ENCODE measurements at places on chromosomes 3 and 15.
A peak's percentile ranks its signal among the peaks of the same experiment; 100 is the strongest.

DNA sequence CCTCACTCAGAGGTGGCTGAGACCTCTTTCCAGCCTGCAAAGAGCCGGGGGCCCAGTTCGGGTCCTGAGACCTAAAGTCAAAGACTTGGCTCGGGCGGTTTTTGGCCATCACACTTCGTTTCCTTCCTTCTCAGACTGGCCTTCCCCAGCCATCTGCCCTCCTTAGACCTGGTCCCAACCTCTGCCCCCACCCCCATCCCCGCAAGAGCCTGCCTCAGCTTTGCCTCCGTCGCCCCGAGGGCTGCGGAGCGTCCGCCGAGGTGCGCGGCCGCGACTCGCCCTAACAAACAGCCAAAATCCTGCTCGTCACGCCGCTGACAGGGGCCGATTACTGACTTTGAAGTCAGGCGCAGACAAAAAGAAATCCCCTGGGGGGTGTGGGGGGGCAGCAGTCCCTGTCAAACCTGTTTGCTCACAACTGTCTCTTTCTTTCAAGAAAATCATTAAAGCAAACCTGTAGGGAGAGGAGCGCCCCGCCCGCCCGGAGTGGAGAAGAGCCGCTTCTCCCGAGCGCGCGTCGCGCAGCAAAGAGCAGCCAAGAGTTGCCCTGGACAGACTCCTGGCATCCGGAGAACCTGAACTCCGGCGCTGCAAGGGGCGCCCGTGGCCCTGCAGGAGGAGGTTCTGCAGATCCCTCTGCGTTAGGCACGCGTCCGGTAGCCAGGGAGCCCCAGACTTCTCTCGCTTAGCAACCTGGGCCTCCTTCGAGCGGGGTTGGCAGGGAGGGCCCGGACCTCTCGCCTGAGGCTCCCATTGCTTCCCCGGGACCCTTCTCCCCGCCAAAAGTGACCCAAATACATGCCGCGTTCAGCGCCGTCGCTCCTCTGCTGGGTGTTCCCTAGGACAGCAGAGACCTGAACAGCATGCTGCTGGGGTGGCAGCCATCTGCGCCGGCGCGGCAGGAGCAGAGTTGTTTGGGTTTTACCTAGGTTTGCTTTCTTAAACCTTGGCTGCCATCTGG lies 4.5 kb downstream of the SOX14 start:
- DNase-seq = no peak

- DNase-seq = no peak
Observed at GRCh38 chr3:140752499-140752898, 74.6 kb downstream of the TRIM42 start.

- DNase-seq = no peak
Observed at GRCh38 chr3:160023476-160023875, 34.8 kb downstream of the IL12A start.

DNA sequence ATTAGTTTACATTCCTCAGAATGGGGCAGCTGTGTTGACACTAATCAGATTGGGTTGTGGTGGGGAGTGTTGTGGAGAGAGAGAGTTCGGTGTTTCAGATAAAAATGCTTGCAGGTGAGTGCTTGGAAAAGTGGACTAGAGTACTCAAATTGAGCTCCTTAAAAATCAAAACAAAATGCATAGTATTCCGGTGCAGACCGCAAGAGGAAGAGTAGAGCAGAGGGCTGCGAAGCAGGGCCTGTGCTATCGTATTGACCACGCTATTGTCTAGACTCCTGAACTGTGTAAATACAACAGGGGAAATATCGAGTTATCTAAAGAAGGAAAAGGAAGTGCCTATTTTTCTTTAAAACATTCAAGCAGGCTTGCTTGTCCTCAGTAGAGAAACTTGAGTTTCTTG lies 159.5 kb downstream of the TP63 start:
- no peak for DNase-seq

DNA sequence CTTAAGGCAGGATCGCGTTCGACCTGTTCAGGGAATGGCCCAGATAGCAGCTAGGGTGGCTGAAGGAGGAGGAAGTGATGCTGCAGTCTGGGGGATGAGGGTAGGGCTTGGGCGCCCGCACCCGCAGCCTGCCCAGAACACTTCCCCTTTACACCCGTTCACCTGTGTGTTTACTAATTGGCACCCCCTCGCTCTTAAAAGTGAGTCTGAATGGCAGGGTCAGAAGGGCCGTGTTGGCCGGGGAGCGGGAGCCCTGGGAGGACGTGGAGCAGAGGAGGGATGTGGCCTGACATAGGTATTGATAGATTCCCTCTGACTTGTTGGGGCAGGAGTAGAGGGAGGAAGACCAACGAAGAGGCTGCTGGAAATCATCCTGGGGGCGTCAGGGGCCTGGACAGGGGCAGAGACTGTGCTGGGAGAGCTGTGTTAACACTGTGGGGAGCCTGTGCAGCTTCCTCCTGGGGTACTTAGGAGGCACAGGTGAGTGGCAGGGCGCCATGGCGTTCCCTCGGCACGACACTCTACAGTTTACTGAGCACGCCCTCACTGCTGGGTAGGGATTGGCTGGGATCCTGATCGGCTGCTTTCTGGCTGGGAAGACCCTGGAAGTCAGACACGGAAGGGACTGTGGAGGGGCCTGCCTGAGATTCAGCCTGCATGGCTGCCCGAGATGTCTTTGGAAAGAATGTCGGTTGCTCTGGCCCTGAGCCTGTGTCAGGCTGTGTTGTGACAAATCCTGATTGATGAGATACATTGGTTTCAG lies 51.7 kb downstream of the SLC6A6 start:
- DNase-seq = no peak

DNA sequence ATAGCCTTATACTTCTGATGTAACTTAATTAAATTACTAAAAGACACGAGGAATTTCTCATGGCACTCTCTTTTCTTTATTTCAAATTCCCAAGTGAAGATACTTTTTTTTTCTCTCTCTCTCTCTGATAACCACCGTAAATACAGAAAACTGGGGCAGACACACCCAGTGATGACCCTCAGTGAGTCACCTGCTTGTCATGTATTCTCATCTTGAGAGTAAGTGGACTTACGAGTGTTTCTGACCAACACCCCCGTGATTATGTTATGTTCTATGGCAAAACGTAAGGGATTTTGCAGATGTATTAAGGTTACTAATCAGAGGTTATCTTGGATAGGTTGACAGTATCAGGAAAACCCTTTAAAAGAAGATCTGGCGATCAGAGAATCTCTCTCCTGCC lies 348.8 kb upstream of the ZNF717 start:
- DNase-seq = no peak

DNA sequence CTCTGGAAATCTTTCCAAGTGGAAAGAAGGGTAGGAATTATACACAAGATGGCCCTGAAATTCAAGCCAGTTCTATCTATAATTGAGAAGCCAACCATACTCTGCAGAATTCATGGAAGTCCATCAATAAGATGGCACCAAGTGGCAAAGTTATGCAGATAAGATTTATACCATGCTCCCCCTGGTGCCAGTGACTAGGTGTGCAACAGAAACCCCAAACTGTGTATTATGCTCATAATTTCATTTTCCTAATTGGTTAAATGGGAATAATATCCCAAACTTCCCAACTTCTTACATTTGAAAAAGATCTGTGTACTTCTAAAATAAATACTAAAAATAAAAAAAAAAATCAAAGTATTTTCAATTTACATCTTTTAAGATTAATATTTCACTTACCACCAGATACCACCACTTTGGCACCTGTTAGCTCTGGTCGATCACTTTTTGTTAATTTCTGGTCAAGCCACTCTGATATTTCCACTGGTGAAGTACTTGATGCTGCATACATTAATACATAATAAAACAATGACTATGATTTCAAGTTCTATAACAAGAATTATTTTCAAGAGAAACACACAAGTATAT lies 25.9 kb downstream of the ETFA start:
- no peak for DNase-seq

DNA sequence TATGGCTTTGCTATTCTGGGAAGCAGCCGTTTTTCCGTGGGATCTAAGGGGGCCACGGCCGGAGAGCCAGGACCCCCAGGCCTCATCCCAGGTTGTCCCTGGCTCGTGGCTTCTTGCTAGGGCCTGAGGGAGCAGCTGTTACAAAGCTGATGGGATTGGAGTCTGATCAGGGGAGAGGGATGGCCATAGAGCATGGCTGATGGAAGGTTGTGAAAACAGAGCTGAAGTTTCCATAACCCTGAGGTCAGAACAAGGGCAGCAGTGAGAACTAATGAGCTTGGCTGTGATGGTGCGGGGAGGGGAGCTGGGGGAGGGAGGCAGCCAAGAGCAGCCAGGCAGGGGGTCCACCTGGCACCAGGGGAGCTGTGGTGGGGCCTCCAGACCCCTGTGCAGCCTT lies 63.0 kb downstream of the LINGO1 start:
- DNase-seq = no peak

DNA sequence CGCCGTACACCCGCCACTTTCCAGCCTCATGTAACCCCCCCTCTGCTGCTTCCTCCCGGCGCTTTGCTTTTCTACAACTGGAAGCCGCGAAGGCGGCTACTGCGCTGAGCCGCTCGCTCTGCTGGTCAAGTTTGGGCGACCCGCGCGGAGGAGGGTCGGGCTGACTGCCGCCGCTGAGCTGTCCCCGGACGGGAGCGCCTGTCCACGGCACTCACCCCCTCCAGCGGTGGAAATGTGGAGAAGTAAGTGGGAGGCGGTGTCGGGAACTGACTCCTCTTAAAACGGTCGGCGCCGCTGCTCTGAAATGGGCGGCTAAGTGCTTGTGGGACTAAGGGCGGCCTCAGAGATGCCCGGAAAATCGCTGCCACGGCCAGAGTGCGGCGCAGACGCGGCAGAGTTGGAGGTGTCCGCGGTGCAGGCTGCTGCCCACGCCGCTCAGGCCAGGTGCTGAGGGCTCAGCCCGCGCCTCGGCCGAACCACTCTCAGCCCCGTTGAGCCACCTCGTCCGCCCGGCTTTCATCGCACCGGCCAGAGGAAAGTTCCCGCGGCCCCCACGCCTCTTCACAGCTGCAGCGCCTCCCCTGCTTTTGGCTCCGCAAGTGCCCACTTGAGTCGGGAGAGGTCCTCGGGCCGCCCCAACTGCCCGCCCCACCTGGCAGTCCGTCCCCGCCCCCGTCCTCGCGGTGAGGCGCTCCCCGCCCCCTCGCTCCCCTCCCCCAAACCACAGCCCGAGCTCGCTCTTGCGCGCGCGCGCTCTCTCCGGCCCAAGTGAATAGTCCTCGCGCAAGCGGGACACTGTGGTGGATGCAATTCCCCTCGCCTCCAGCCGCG lies at the start of gene EPHA6:
Gene EPHA6, plus strand, starts transcription at position 775 of the 831 bp plus-strand sequence.
- peak; percentile 31 for DNase-seq

GRCh38 chr3:188842639-188843038 lies 329.1 kb upstream of the TPRG1 start:
- no peak for DNase-seq

GRCh38 chr3:58494107-58494506 lies 2.2 kb downstream of the KCTD6 start:
- DNase-seq = no peak

- no peak for DNase-seq
Observed at GRCh38 chr15:86611417-86612040, 531.9 kb downstream of the AGBL1 start.

GRCh38 chr15:59739557-59740186 lies 50.6 kb upstream of the BNIP2 start:
- DNase-seq = no peak

DNA sequence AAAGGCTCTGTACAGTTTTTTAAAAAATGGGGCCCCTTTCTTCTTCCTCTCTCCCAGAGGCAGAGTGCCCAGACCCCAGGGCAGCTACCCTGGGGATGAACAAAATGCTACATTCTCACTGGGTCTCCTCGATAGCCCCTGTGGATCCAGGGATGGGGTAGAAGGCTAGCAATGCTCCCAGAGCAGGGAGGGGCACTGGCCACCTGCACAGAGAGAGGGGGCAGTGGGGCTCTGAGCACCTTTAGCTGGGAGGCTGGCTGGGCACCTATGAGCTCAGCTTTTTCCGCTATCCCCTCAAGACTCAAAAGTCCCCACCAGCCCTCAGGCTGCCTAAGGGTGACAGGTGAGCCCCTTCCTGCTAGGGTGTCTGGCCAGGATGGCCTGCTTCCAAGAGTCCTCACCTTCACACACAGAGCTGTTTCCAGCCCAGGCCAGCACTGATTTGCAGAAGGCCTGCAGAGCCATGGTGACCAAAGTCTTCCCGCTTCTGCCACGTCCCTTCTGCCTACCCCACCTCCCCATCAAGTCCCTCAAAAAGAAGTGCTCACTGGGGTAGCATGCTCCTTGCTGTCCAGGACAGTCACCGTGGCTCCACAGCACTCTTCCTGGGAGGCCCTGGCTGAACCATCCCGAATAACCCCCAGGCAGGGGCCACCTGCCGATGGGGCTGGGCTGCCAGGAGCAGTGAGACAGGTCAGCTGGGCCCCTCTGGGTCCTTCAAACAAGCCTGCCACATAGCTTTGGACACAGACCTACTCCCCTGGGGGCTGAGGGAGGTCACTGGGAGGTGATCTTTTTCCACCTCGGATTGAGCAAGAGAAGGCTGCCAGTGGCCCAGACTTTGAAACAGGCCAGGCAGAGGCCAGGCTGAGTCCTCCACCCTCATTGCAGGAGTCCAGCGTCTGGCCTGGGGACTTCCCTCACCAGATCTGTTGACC lies 20.4 kb downstream of the BMF start:
- DNase-seq = no peak

DNA sequence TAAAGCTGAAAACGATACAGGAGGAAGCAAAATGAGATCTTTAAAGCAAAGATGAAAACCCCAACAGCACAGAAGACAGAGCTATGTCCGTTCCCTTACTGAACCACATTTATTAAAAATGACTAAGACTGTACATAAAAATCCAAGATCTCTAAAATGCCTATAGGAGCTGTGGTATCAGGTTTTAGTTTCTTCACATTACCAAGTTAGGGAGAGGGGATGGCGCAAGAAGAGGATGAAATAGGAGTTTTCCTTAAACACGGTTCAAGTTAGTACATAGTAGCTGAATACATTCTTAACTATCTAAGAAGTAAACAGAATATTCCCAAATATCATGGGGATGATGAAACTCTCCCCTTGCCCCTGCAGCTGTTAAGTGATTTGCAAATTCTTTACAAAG lies 6.3 kb downstream of the EOMES start:
- no peak for DNase-seq

GRCh38 chr15:39584266-39584659 lies 3.4 kb downstream of the THBS1 start:
- no peak for DNase-seq

GRCh38 chr3:139248593-139249255 lies 95.1 kb upstream of the MRPS22 start:
- DNase-seq = no peak

DNA sequence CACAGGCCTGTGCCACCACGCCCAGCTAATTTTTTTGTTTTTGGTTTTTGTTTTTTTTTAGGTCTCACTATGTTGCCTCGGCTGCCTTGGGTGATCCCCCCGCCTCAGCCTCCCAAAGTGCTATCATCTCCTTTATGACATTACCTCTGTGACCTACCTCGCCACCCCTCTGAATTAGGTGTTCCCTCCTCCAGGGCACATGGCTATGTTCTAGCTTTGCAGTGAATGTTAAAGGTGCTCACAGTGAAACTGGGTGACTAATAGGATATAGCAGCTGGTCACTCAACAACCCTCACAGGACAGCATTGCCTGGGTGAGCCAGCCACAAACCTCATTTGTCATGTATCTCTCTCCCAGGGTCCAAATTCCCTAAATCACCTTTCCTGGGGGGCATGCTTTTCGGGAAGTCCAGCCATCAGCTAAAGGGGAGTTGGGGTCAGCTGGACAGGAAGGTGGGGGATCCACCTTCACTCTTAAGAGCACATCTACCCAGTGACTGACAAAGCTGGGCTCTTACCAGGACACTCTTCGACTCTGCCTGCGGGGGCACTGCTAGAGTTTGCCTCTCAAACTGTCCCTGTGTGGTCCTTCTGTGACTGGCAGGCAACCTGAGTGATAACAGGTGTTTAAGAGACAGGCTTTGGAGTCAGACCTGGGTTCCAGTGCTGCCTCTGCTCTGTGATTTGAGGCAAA lies 1.6 kb upstream of the TTLL3 start:
- DNase-seq = no peak
